ENCODE measurements at places on chromosomes 11 and 22.

DNA sequence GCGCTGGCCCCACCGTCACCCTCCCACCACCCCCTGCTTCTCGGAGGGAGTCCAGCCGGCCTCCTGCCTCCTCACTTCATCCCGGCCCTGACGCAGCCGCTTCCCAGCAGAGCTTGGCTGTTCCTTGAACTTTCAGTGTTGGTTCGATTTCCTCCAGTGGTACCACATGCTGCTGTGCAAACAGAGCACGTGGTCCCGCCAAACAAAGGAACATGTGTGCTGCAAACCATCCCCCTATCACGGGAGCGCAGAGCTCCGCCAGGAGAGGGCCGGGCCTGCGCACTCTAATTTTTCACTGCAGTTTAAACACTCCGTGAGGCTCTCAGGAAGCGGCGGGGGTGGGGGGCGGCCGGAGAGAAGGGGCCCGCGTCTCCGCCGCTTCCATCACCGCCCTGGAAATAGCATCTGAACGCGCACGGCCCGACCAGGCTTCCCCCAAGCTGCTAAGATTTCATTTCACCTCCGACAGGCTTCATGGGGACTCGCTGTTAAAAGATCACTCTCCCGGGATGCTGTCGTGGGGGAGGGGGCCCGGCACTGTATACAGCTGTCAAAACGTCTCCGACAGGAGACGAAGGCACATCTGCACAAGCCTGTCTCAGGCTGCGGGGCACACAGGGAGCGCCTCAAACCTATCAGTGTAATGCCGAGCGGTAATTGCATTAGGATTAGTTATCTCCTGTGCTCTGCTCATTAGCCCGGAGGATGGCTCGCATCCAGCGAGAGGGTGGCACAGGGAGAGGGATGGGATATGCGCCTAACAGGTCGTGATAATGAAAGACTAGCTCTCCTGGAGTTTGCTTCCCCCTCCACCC lies 269.9 kb upstream of the SORL1-AS1 start:
- peak; percentile 96 for DNase-seq

DNA sequence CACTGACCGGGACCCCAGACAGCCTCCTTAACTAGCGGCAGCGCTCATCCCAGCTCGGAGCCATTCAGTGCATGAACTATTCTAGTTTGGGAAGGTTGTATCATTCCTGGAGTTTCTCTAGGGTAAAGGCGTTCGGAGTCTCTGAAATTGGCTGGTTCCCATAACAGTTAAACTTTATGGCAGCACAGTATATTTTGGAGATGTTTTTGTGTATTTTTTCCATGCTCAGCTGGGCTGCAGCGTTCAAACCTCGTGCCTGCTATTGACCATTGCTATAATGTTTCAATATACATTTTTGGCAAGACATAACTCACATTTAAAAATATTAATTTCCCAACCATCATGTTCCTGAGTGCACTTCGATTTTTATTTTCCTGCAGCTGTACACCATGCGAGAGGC lies 169.7 kb downstream of the ST3GAL4 start:
- DNase-seq, result no peak

DNA sequence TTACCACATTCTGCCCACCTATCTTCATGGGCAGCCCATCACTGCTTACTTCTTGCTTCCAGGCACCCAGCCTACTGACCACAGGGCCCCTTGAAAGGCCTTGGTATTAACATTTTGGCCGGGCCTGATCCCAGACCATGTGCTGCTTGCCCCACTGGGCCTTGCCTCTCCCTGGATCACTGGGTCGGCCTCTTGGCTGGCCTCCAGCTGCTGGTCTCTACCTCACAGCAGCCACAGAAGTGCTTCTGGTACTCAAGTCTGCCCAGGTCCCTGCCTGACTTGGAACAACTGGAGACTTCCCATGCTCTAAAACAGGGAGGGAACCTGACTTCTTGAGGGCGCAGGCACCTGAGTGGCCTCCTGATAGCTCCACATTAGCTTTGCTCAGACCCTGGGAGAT lies 63.6 kb downstream of the THAP12 start:
- DNase-seq, result no peak

- no peak for DNase-seq
Observed at GRCh38 chr11:34431979-34432378, 6.8 kb upstream of the CAT start.

- DNase-seq, result peak; percentile 47
Observed at GRCh38 chr11:12092714-12093113, 17.7 kb upstream of the MICAL2 start.

DNA sequence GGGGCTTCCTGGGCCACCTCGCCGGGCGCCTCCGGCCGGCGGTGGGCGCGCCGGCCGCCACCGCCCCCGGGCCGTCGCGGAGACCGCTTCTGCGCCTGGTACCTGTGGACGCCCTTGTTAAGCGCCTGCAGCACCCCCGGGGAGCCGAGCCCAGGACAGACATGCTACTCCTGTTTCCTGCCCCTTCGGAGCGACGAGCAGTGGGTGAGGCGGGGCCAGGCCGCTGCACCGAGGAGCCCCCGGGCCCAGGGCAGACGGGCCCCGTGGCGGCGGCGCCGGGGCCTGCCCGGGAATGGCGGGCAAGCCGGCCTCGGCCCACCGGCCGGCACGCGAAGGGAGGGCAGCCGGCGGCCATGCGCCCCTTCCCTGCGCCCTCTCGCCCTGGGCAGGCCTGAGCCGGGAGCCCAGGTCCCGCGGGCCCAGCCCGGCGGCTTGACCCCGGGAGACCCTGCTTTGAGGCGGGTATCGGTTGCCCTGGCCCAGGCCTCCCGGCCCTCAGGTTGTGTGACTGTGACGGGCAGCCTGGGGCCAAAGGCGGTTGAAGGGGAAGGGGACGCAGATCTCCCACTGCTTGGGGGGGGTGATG lies 789 bp upstream of the KDM2A start:
- DNase-seq, result no peak

GRCh38 chr11:117809236-117810055 lies 12.4 kb upstream of the DSCAML1 start:
- DNase-seq, result peak; percentile 86

GRCh38 chr22:44482776-44483175 lies 15.3 kb downstream of the RTL6 start:
- DNase-seq, result no peak

DNA sequence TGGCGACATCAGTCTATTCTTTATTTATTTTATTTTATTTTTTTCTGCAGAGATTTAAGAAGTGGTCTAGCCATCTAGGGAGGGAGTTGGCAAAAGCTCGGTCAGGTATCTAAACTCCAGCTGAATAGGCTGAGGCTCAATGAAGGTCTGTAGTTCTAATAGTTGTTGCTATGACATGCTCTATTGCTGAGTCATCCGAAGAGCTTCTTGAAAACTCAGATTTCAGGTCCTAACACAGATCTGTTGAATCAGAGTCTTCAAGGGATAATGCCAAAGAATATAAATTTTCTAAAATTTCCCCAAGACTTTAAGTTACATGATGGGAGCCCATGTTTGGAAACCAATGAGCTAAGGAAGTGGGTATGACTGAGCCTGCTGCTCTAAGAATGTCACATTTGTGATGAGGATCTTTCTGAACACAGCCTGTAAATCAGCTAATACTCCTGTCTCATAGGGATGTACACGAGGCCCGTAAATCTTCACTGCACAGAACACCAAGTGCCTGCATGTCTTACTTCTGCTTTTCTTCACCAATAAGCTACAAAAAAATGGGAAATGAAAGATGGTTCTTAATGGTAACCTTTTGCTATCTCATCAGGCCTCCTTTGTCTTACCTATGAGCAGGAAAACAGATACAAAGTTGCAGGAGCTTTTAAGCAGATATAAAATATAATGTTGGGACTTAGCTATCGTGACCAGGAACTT lies 901.4 kb upstream of the API5 start:
- DNase-seq, result no peak

GRCh38 chr11:34632105-34632791 lies 11.4 kb downstream of the EHF start:
- DNase-seq, result no peak

GRCh38 chr11:122186439-122187080 lies 70.5 kb upstream of the BLID start:
- DNase-seq, result no peak

GRCh38 chr22:27554106-27554811 lies 247.3 kb downstream of the MN1 start:
- DNase-seq, result no peak

DNA sequence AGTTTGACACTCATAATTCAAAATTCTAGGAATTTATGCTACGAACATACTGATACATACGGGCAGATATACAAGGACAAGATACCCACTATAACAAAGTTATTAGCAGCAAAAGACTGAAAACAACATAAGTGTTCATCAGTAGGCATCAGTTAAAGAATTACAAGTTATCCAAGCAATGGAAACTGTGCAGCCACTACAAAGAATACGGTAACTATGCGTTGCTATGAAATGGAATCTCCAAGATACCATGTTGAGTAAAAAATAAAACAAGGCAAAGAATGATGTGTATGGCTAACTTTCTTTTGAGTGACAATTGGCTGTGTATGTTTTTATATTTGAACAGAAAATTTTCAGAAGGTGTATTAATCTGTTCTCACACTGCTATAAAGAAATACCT lies 151.7 kb downstream of the ADAMTS15 start:
- no peak for DNase-seq

- no peak for DNase-seq
Observed at GRCh38 chr22:28143241-28143865, 224.3 kb upstream of the PITPNB start.

- no peak for DNase-seq
Observed at GRCh38 chr22:41380993-41381328, 781 bp upstream of the TEF start.

GRCh38 chr22:31118046-31118820 lies 4.5 kb upstream of the INPP5J start:
- no peak for DNase-seq

DNA sequence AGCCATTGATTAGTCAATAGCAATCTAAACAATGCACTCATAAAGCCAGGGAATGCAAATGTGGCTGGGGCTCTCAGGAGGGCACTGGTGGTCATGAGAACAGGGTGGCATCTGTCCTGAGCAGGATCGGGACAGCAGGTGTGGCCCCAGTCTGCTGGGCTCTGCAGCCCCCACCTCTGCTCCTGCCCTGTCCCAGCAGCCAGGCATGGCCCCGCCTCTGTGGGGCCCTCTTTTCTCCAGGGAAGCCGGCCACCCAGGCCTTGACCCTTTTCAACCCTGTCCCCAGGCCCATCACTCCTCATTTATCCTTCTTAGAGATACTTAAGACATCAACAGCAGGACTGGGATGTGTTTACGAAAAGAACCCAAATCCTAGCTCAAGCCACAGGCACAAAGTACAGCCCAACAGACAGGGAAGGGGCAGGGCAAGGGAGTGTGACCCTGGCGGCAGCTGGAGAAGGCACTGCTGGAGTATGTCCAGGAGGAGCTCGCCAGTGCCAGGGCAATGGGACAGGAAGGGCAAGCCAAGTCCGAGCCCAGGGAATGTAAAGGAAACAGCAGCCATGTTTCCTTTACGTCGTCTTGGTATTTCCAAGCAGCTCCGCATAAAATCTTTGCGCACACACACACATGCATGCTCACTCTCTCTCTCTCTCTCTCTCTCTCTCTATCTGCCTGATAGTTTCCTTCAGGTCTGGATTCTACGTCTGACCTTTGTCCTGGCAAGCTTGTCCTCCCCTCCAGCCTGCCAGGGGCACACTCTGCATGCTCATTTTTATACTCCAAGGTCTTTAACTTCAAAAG lies 59.9 kb downstream of the DGCR2 start:
- DNase-seq, result no peak

GRCh38 chr11:12287374-12288211 lies 89.8 kb upstream of the PARVA start:
- DNase-seq, result no peak

DNA sequence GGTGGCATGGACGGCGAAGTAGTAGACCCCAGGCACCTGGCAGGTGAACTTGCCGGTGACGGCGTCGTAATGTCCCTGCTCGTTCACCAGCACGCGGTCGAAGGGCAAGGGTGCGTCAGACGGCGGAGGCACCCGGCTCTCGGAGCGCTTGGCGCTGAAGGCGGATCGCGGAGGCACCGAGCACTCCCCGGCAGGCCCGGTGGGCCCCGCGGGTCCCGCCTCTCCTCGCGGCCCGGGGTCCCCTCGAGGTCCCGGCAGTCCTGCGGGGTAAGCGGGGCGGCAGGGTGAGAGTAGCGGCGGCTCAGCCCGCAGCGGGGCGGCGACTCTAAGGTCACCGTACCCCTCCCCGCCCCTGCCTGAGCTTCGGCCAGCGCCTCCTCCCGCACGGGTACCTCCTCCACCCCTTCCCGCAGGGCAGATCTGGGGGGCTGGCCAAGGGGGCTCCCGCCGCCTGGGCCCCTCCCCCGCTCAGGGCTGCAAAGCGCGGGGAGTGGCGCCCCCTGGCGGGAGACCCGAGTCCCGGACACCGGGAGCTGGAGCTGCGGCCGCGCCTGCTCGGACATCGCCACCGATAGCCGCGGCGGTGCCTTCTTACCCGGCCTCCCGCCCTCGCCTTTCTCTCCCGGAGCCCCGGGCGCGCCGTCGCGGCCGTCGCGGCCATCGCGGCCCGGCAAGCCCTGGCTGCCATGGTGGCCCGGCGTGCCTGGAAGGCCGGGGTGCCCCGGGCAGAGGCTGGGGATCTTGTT lies 921 bp downstream of the C1QTNF5 start:
- DNase-seq, result peak; percentile 65

DNA sequence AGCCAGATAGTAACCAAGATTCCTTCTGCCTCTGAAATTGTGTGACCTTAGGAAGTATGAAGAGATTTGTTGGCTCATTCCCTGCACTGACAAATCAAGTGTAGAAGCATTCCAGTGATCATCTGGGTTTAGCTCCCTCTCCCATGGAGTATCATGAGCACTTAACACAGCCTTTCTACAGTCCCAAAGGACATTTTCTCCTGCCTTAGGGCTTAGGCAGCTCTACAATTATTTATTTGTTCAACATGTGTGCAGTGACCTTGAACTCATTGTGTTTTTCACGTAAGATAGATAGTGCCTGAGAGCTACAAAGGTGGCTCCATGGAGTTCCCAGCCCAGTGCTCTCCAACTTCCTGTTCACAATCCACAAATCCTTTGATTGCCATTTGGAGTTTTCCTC lies 94.8 kb upstream of the FAT3 start:
- no peak for DNase-seq

- no peak for DNase-seq
Observed at GRCh38 chr11:61533401-61533800, 24.9 kb downstream of the LRRC10B start.

- DNase-seq, result no peak
Observed at GRCh38 chr11:114102993-114103896, 43.7 kb downstream of the ZBTB16 start.

GRCh38 chr11:117523680-117524079 lies 196.0 kb downstream of the CEP164 start:
- DNase-seq, result no peak

DNA sequence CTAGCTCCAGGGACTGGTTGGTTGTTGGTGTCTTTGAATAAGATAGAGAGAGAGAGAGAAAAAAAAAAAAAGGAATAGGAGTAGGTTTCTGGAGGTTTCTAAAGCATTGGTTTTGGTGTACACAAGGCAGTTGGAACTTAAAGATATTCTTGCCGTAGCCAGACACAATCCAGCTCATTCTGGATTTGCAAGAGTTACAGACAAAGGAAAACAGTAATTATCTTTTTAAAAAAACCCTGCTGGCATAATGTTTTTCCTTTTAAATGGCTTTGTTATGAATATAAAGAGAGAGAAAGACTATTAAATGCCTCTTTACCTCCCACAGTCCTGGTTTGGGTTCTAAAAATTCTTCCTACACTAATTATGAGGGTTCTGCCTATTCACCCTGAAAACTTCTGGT lies 120.4 kb upstream of the RAG2 start:
- no peak for DNase-seq
